Activated CD8-positive, alpha-beta memory T cell treated with anti-CD3 and anti-CD28 coated beads for 4 hours (primary cell): ENCODE measurements at places on chromosomes 4 and X.

DNA sequence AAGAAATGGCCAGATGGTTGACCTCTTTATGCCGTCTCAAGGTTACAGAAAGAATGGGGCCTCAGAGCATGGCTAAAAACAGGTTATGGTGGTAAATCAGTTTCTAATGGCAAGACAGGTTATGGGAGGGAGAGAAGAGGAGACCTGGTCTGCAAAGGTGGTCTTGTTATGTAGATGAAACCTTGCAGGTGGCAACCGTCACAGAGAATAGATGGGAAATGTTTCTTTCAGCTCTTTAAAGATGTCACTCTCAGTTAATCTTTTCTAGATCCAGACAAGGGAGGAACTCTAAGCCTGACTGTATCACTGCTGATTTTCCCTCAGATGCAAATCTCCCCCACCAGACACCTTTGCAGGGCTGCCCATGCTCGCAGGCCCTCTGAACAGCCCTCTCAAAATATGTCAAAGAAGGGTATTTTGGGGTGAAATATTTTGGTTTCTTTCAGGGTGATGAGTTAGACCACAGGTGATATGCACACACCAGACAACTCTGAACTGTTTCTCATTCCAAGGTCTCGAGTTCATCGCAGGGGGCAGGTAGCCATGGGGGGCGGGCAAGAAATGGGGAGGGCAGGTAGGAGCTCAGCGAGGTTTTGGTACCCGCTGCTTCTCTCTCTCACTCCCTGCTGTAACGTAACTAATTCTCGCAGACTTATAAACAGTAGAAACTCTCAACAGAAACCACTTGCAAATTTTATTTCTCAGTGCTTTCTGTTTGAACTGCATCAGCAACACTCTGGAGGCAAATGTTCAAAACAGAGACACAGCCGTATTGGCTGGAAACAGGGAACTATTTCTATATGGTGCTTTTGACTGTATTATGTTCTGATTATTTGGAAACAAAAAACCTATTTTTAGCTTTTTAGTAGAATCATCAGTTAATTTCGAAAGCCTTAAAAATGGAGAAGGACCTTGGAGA, 32.4 kb downstream of the CASP3 start:
- no peak for DNase-seq

DNA sequence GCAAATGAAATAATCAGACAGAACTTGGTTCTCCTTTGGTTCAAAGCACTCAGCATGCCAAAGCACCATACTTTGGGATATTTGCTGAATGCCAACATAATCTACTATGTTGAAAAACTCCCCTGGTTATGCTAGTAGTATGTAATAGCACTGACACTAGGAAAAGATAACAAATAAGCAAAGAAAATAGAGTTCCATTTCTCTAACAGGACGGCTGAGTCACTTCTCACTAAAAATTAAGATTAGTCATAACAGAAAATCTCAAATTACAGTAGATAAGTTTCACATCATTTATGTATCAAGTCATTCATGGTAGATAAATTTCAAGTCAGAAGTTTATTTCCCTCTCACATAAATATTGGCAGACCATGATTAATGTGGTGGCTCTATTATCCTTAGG, 17.9 kb downstream of the PDHA2 start:
- no peak for DNase-seq

DNA sequence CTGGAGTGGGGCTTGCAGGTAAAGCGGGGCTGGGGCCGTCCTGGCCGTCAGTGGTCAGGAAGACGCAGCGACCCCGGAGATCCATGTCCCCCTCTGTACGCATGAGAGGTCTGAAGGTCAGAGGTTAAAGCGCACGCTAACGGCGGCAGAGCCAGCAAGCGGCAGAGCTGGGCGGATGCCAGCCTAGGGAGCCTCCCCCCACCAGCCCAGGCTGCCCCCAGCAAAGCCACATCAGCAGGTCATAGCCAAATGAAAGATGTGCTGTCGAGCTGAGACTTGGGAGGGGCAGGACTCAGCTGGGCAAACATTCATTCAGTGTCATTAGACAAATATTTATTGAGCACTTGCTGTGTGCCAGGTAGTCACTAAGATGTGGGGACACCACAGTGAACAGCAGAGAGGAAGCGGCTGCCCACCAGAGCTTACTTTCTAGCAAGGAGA, 593 bp upstream of the JAKMIP1 start:
- no peak for DNase-seq

DNA sequence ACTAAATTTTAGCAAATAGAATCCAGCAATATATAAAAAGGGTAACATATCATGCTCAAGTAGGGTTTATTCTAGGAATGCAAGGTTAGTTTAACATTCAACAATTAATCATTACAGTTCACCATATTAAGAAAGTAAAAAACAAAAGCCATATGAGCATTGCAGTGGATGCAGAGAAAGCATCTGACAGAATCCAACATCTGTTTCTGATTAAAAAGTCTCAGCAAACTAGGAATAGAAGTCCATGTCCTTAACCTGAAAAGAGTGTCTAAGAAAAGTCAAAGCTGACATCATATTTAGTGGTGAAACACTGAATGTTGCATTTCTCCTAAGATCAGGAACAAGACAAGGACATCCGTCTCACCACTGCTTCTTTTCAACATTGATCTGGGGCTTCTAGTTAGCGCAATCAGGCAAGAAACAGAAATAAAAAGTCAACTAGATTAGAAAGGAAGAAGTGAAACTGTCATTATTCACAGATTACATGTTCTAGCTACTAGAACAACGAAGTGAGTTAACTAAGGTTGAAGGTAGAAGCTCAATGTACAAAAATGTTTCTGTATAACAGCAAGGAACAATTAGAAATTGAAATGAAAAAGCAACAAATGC, 49.3 kb downstream of the MRPL1 start:
- no peak for DNase-seq

GRCh38 chr4:142044271-142044670, 407.9 kb downstream of the IL15 start:
- DNase-seq = no peak

DNA sequence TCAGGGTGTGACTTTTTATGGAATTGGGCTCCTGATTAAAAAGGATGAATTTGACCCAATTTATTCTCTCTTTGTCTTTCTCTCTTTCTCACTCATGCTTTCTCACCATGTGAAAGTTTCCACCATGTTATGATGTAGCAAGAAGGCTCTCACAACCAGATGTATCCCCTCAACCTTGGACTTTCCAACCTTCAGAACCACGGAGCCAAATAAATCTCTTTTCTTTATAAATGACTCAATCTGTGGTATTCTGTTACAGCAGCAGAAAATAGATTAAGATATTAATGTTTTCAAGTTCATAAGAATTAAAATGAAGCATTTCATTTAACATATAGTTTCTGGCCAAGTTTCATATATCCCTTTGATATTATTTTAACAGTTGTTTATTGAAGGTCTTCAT, 698.5 kb downstream of the TRAM1L1 start:
- DNase-seq = no peak

GRCh38 chr4:130703211-130703935, 1607.4 kb downstream of the C4orf33 start:
- no peak for DNase-seq

GRCh38 chrX:69015564-69016292, 149.5 kb downstream of the PJA1 start:
- no peak for DNase-seq

DNA sequence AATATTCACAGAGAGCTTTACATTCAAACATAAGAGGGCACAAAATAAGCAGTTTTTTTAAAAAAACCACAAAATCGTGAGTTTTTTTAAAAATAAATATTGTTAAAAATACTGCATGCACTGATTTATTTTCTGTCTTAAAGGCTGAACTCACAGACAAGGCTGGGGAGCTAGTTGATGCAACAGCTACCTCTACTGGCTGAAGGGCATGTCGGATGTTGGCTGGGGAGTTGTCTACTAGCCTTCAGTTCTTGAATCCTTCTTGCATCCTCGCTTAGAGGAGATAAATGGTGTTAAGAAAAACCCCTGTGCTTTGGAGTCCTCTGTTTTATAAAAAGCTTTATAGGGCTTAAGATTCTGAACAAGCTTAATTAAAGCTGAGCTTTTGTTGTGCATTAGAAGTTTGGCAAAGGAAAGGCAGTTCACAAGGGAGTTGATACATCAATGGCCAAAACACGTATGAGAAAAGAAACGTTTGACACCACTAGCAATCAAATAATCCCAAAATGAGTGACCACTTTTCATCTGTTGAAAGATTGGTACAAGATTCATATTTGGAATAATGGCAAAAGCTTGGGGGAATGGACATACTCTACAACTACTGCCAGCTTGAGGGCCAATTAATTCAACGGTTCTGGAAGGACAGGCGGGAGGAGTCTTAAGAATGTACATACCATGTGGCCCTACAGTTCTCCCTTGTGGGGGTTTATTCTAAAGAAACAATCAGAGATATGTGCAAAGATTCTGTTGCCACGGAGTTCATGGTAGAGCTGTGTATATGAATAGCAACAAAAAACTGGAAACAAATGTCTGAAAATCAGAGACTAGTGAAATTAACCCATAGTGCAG, 94.7 kb downstream of the SEL1L3 start:
- no peak for DNase-seq

DNA sequence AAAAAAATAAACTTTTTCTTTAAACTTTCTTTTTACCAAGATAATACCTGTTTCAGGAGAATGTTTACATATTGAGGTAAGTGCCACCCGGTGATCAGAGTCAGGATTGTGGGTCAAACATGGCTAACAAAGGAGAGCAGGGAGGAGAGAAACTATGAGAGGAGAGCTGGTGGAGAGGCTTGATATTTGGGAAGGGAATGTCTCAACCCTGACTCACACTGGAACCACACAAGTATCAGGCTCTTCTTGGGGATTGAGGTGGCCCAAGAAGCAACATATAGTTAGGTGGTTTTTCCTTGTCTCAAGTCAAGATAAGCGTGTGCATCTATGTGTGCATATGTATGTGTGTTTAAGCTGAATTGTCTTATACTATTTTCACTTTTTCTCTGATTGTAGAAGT, 6.7 kb downstream of the TCEAL1 start:
- no peak for DNase-seq
